ENCODE measurements at places on chromosomes 7 and 10. TPM values are rescaled to one million over a fixed set of nuclear protein-coding genes. Genes with fewer than 3 reads are reported as not detected.

The NUTM2E gene
- not detected for total RNA-seq

The SSC4D gene
- total RNA-seq, result 0.73 TPM

The CHCHD2 gene
- total RNA-seq, result 617 TPM

The GUSB gene
- total RNA-seq, result 49.7 TPM

The MBL2 gene
- total RNA-seq, result not detected

The ST8SIA6 gene
- total RNA-seq, result not detected

The TAS2R5 gene
- total RNA-seq, result 0.67 TPM

The ANKRD61 gene
- 0.56 TPM for total RNA-seq

The NEUROG3 gene
- total RNA-seq, result not detected

The WEE2 gene
- total RNA-seq, result 0.12 TPM

The C10orf105 gene
- 0.32 TPM for total RNA-seq

The SEPTIN7 gene
- total RNA-seq, result 219 TPM
